ENCODE measurements at places on chromosomes 7 and 10.

DNA sequence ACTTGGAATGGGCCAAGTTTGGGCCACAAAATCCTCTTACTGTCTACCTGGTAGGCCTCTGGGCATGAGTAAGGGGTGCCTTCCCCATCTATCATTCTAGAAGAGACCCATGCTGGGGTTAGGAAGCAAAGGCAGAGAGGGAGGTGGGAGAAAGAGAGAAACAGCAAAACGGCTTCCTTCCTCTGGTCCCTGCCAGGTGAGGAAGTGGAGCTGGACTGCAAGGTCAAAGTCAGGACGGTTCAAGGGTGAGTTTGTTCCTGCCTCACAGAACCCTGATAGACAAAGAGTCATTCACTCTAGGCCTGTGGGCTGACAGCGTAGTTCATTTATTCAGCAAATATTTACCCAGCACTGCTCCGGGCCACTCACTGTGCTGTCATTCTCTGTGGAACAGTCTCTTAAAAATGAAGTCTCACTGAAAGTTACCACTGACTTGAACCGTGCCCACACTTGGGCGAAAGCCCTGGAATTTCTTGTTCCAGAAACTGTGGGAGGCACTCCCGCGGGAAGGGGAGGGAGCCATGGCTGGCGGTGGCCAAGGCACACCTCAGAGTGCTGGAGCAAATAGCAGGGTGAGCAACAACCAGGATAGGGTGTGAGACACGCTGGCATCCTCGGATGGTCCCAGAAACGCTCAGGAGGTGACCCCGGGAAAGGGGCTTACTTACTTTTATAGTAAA lies 26.2 kb upstream of the ECHDC3 start:
- no peak for DNase-seq

GRCh38 chr7:34061149-34061548 lies 155.8 kb downstream of the BMPER start:
- no peak for DNase-seq

DNA sequence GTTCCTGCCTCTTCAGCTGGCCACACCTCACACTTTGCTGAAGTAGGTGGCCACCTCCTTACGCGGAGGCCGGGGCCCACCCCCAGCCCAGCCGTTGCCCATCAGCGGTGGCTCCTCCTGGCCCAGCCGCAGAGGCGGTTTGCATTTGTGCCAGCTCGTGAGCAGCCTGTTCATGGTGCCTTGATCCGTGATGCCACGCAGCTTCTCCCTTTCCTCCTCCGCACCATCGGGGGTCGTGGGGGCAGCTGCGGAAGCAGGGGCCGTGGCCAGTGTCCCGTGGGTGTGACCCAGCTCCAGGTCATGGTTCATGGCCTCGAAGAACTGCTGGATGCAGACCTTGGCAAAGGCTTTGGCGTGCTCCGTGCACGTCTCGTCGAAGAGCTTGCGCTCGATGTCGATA lies 3.1 kb upstream of the CALHM2 start:
- DNase-seq, result no peak

GRCh38 chr10:100146875-100147650 lies 38.8 kb downstream of the ERLIN1 start:
- DNase-seq, result no peak

DNA sequence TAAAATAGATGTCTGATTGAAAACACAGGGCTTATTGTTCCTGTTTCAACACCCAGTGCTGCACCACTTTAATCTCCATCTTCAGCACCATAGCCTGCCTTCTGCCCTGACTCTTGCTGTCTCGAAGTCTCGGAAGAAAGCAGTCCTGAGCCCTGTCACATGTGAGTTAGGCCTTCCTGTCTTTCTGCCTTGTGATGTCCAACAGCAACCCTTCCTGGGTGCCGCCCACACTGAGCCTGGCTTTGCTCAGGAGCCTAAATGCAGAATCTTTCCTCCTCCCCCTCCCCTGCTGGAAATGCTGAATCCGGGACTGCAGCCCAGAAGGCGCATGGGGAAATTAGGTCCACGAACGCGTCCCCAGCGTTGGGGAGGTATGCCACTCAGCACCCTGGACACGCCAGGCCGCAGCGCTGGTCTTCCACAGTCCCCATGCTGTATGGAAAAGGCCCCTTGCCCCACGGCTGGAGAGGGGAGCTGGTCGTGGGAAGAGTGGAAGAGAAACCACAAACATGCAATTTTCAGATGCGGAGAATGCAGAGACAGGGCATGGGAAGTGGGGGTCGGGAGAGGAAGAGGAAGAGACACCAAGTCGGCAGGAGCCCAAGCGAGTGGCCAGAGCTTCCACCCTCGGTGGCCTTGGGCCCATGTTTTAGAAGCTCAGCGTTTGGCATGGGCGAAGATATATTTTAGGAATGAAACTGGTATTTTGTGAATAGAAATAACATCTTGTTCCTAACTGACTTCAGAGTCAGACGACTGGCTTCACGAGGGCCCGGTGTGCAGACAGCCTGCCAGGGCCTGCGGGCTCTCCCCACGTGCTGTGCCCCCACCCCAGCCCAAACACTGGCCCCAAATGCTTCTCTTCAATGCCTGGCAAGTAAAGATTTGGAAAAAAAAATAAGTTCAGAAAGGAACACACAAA lies 656.1 kb upstream of the FOXK1 start:
- DNase-seq, result no peak

GRCh38 chr7:44541-44896 lies 147.9 kb upstream of the FAM20C start:
- DNase-seq, result no peak

- DNase-seq, result no peak
These were observed 369 bp upstream of the SCIN start for GRCh38 chr7:12570168-12570533.

- DNase-seq, result no peak
These were observed 38.9 kb downstream of the DRGX start for GRCh38 chr10:49356944-49357343.

- no peak for DNase-seq
These were observed 82.1 kb downstream of the SLC37A3 start for GRCh38 chr7:140316165-140316661.

DNA sequence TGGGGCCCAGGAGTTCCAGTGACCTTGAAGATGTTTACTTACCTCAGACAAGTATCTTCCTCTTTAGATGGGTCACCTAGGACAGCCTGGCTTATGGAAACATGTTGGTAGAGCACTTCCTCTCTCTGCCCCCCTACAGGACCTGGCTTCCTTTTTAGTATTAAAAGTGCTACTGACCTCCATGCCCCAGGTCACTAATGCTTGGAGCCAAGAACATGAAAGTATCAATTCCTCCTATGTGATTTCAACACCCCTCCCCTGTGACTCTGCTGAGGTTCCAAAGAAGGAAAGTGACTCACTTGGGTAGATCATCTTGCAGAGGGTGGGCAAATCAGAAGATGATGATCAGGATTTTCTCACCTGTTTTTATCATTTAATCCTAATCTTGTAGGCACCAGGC lies 125.3 kb upstream of the CCDC6 start:
- DNase-seq, result no peak

- DNase-seq, result no peak
These were observed 96.7 kb upstream of the LAMB4 start for GRCh38 chr7:108226816-108227299.

- DNase-seq, result no peak
These were observed 44.1 kb upstream of the LBX1 start for GRCh38 chr10:101273330-101273729.

GRCh38 chr7:117312593-117313580 lies 10.0 kb downstream of the WNT2 start:
- DNase-seq, result no peak

DNA sequence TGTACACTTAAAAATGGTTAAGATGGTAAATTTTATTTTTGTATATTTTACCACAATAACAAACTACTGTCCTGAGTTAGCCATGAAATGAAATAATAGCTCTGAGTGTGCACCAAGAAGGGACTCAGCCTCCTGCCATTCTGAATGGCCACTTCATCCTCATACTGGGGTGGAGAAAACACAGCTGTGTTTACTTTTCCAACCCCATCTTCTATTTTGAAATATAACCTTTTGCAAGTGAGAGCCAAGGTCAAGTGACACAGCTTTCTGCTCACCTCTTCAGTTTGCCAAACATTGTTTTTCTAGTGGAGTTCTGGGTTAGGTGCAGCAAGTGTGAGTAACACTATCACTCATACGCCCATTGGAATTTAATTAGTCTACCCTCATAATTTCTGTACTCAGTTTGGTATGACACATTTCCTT lies 107.4 kb upstream of the GLCCI1 start:
- DNase-seq, result no peak

- no peak for DNase-seq
These were observed 206.6 kb upstream of the BMPER start for GRCh38 chr7:33698692-33699128.

GRCh38 chr10:79047875-79048638 lies 20.7 kb upstream of the ZMIZ1 start:
- no peak for DNase-seq

- DNase-seq, result no peak
These were observed 84.4 kb downstream of the PARD3 start for GRCh38 chr10:34730726-34731125.

DNA sequence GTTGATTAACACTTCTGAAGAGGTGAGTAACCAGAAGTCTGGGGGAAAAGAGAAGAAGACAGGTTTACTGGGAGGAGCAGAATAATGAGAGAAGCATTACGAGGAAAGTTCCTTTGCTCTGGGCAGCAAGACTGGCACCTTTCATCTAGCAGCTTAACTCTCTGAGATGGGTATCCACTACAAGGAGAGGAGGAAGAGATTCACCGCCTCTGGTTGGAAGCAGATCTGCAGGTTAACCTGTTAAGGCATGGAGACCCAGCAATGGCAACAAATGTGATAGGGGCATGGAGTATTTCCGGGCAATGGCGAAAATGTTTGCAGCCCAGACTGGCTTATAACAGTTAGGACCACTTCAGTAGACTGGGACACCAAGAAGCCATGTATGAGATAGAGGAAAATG lies 162.2 kb downstream of the TFEC start:
- no peak for DNase-seq

DNA sequence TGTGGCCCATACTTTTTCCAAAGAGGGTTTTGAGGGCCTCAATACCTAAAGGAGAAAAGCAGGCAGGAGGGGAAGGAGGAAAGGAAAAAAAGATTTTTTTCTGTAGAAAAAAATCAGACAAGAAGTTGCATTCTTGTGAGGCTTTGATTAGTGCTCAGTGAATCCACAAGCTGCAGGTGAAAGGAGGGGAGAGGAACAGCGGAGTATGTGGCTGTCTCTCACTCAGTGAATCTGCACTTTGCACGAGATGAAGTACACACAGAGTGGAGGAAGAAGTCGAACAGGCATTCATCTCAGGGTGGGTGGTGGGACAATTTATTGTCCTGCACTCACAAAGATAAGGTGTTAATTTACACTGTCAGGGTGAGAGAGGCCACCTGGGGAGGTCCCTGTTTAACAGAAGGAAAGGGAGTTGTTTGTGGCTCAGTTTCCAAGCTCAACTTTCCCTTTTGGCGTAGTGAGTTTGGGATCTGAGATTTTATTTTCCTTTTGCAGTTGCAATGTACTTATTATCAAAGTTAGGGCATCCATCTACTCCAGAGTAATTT lies 49.0 kb upstream of the VIPR2 start:
- DNase-seq, result no peak

- DNase-seq, result no peak
These were observed 5.7 kb downstream of the TNS3 start for GRCh38 chr7:47576031-47576865.

DNA sequence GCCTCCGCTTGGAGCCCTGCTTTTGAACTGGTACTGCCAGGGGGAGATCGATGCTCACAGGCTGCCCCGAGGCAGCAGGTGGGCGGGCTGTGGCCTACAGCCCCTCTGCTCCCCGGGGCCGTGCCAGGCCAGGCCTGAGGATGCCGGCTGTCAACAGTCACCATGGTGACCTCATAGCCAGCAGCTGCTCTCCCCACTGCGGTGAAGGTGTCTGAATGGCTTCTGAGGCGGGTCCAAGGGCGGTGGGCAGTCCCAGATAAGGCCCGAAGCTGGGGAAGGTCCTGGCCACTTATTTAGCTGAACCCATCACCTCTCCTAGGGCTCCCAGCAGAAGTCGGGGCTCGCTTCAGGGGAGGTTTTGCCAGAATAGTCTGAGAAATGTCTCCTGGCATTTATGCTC lies 179.3 kb downstream of the ARHGAP12 start:
- no peak for DNase-seq

GRCh38 chr7:148909568-148909967 lies 25.5 kb upstream of the EZH2 start:
- no peak for DNase-seq

GRCh38 chr10:117617086-117617485 lies 74.5 kb downstream of the EMX2 start:
- no peak for DNase-seq

DNA sequence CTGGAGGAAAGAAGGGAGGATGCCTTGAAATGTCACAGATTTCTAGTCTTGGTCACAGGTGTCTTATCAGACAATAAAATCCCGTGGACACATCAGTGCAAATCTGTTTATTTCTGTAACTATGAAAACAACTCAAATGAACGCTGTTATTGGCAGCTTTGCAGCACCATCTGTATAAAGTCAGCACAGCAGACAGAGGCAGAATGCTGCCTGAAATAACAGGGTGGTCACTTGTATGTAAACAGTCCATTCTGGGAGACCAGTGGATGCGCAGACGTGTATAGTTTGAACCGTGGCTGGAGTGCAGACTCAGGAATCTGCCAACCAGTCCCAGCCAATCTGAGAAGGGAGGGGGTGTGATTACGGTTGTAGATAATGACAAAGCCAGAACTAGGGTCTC lies 54.8 kb downstream of the SEC23IP start:
- no peak for DNase-seq

- no peak for DNase-seq
These were observed 82.5 kb downstream of the AHR start for GRCh38 chr7:17380736-17381662.

GRCh38 chr7:142910481-142910880 lies 23.1 kb downstream of the TRPV5 start:
- DNase-seq, result no peak

DNA sequence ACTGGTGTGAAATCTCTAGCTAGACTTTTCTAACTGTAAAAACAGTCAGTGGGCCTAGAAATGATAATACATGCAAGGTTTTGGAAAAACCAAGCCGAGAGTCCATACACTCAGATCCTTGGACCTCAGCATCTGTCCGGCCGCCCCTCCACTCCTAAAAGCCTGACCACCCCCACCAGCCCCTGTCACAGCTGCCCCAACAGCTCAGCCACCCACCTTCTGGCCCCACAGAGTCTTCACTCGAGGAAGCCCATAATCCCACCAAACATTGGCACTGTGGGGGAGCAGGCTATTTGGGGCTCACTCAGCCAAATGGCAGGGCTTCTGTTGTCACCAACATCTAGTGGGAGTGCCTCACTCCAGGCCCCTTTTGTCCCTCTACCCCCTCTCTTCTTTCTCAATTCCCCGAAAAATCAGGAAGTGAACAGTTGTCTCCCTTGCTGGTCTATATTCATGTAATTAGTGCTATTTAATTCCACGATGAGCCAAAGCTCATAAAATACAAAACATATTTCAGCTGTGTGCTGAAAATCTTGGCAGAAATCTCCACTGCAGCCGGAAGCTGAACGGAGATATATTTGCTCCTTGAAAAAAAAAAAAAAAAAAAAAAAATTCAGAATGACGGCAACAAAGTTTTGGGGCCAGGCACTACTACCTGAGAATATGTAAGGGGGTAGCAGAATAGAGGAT lies 55.5 kb downstream of the PLXNA4 start:
- no peak for DNase-seq

- DNase-seq, result no peak
These were observed 546.1 kb upstream of the FOXK1 start for GRCh38 chr7:4136036-4136435.

Data from stimulated activated CD8-positive, alpha-beta memory T cell treated with anti-CD3 and anti-CD28 coated beads, Interleukin-7, amount 100 ng/mL, for 1 hour (primary cell).